H9 (cell line): ENCODE measurements at places on chromosomes 11 and 22. TPM values are rescaled to one million over a fixed set of nuclear protein-coding genes. Genes with fewer than 3 reads are reported as not detected.

The CECR2 gene
- total RNA-seq: 145 and 154 TPM in 2 replicates

The ZNF215 gene
- total RNA-seq: 18.0 and 18.2 TPM in 2 replicates

The NAT10 gene
- 99.3 and 103 TPM in 2 replicates for total RNA-seq

GRCh38 chr11:62115085-62115694 lies 8.6 kb upstream of the INCENP start:
- no peak overlapping the region for H3K27ac ChIP-seq
- H3K4me1 ChIP-seq: no peaks in the 10 kb centered on the region
- DNase-seq: no peak
- H3K4me3 ChIP-seq: no peak overlapping the region
